ENCODE measurements at places on chromosomes 6 and 20.

DNA sequence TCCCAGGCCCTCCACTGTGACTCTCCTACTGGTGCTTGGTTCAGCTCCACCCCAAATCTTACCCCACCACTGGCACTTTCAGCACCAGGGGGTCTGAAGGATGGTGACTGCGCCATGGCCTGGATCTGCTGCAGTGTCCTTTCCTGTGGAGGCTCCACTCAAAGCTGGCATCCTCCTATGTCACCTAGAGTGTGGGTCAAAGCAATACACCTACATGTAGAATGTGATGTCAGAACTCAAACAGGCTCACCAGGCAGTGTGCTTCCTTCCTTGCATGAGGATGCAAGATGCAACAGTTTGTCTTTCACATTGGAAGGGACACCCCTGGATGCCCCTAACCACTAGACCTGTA, 32.8 kb upstream of the MICB start:
- no peak for DNase-seq

DNA sequence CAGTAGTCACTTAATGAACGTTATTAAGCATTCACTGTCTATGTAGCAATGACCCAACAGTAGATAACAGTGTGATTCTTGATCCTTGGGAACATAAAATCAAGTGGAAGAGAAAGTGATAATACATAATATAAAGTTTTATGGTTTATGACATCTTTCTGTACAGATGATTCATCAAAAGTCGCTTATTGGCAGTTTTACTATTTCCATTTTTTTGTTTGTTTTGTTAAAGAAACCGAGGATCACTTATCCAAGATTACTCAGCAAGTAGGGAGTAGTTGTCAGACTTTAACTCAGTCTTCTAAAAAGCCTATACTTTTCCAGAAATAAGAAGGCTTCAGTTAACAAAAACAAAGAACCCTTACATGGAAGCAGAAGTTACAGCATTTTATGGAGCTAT, 260.8 kb downstream of the ZFAND3 start:
- no peak for DNase-seq

GRCh38 chr6:25793970-25794369, 37.9 kb downstream of the SLC17A1 start:
- no peak for DNase-seq

- no peak for DNase-seq
Observed at GRCh38 chr20:38680500-38681306, 43.6 kb upstream of the SLC32A1 start.

DNA sequence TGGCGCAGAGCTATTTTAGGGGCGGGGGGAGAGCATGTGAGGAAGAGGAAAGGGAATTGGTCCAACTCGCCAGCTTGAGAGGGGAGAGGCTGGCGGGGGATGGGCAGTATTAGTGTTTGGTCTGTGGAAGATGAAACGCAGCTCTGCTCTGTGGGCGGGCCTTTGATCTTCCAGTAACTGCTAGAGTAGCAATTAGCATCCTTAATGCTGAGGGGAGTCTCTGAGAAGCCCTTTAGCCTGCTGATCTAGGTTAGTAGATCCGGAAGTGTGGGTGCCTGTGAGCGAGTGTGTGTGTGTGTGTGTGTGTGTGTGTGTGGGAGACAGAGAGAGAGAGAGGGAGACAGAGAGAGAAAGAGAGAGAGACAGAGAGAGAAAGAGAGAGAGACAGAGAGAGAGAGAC, 117.2 kb upstream of the BACH2 start:
- DNase-seq: peak; percentile 73

DNA sequence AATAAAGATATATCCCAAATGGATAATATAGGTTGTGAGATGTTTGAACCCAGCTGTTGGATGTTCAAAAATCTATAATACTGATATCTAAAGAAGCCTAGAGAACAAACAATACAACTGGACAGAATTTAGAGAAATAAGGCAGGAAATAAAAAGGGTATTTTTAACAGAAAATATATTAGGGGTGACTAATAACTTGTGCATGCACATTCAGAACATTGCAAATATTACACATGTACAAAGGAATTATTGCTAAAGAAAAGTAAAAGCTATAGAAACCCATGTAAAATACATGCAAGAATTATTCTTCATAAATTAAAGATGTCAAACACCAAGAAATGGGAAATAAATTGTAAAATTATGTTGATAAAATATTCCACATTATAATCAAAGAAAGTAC, 32.7 kb upstream of the HCRTR2 start:
- no peak for DNase-seq

GRCh38 chr6:73564578-73565345, 43.9 kb upstream of the EEF1A1 start:
- no peak for DNase-seq

- DNase-seq: no peak
Observed at GRCh38 chr6:110554441-110554840, 78.0 kb upstream of the SLC22A16 start.

DNA sequence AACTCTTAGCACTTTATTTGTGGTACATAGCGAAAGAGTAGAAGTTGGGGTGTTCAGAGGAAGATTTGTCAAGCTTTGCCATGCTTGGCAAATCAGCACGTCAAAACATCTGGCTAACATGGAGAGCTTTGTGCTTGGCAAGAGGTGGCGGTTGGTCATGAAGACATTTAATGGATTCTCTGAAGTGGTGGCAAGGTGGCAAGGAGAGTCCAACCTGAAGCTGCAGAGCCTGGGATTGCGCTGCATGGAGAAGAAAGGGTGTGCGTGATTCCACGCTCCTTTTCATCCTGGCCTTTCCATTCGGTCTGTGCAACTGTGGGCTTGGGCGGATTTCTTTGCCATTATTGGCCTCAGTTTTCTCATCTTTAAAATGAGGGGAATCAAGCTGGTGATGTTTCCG, 3.1 kb downstream of the PYGB start:
- no peak for DNase-seq

DNA sequence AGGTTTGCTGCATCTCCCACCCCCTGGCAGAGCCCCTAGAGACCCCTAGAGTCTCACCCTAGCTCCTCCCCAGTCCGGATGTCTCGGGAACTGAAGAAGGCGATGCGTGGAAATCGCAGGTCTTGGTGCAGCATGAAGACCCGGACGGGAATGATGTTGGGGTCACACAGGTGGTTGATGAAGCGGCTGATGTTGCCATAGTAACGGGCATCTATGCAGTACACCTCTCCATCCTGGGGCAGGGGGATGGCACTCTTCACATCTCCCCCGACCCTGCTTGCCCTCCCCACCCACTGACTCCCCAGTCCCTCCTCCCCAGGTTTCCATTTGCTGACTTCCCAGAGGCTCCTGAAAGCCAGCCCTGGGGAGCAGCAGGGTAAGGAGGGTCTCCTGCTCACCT, 1.8 kb upstream of the SLC44A4 start:
- no peak for DNase-seq

DNA sequence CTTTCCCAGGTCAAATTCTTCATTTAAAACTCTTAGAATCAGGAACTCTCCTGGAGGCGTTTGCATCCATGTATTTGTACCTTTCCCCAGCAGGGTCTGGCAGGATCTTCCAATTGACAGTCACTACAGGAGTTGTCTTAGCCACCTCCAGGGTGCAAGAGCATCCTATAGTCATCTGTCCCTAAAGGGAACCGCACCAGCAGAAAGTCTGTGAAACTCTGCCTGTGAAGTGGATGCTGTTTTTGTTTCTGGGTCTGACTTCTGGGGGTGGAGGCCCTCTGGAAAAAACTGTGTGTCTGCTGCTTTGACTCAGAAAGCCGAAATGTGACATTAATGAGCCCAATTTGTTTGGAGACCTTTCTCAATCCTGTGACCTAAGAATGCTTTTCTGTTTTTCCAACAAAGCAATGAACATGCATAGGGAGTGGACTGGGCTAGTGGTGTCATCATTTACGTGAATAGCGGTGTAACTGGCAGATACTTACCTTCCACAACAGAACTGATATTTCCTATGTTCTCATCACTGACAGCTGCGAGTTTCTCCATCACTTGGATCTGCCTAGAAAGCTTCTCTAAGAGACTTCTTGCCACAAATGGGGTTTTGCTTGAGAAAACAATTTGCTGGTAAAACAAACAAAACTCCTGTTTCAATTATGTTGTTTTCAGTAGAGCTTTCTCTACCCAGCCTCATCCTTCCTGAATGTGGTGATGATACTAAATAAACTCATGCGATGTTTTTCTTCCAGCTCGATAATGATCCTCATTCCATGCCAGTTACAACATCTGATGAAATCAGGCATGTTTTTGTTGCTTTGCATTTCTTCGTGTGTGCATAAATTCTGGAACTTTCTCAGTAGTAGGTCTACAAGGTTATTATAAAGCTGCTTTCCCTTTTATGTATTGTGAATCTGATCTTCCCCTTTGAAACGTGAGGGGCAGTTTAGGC, 33.3 kb upstream of the ARMH2 start:
- no peak for DNase-seq

DNA sequence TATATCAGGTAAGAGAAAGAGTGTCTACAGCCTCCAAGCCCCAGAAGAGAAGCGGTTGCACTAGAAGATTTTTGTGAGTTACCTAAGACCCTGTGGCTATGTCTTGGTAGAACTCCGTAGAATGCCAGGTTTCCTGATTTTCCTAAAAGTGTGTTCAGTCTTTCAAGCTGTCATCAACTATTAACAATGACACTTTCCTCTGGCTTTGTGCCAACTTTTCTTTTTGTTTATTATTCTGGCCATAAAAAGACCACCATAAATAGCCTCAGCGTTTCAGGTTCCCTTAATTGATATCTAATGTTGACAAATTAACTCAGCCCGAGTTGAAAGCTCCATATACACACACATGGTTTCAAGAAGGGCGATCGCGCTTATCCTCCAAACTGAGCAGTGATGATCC, 1.2 kb downstream of the PAK5 start:
- DNase-seq: no peak

DNA sequence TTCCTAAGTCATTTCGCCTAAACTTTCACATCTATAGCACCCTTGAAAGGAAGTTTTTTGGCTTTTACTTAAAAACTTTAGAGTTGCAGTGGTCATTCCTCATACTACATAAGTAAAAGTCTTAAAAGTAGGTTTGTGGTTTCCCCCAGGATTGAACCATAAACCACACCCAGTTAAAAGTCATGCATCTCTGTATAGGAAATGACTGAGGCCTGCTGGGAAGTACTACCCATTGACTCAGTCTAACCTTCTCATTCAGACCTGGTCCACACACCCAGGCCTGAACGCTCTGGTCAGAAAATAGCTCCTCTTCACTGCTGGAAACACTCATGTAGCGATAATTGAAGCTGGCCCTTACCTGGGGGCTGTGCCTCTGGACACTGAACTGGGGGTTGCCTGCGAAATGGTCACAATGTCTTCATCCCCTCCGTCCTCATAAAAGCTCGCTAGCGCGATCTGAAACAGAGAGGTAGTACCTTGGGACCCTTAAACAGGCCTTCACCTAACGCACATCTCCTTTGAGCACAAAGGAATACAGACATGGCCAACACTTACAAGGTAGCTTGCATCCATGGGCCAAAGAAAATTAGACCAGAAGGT, 2.6 kb downstream of the NSFL1C start:
- no peak for DNase-seq

DNA sequence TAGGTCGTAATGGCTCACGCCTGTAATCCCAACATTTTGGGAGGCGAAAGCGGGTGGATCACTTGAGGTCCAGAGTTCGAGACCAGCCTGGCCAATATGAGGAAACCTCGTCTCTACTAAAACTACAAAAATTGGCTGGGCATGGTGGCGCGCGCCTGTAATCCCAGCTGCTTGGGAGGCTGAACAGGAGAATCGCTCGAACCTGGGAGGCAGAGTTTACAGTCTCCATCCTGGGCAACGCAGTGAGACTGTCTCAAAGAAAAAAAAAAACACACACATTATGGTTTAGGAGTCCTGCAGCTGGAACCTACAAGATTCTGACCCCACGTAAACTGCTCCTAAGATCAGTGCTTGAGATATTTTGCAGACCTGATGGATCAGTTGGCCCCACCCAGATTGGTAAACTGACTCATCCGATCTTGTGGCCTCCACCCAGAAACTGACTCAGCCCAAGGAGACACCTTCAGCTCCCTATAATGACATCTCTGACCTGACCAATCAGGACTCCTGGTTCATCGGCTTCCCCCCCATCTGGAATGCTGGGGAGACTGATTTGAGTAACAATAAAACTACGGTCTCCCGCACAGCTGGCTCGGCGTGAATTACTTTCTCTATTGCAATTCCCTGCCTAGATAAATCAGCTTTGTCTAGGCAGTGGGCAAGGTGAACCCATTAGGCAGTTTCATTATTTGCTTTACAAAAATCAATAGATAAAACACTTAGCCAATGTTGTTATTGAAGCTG, 96.2 kb upstream of the BTN3A2 start:
- DNase-seq: no peak

DNA sequence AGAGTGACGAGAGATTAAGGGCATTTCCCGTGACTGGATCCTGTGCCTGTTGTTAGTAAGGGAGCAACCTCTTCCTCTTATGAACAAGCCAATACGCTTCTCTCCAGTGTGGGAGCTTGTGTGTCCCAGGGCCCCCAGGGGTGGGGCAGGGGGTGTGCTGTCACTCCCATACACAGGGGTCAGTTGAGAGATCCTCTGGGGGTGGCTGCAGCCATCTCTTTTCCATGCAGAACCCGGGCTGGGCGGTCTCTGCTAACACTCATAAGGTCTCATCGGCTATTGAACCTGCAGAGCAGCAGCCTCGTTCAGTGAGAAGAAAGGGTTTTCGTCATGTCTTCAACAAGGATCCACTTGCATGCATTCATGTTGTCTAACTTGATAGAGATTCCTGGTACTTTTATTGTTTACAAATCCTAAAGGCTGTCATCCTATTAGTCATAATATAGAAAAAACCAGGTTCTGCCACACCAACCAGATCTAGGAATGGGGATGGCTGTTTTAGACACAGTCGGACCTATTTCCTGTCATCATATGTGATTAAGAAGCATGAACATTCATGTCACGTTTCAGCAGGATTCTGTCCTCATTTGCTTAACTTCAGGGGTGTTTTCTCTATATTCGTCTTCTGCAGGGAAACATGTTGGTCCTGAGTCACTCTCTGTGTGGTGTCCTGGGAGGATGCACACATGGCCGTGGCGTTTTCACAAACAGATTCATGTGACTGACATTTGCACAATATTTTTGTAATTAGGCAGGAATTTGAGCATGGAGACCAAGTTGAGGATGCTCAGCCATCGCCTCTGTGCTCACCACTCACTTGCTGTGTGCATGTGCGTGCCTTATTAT, 13.3 kb upstream of the THBS2 start:
- DNase-seq: no peak

GRCh38 chr20:45423700-45424099, 7.8 kb downstream of the PIGT start:
- no peak for DNase-seq

DNA sequence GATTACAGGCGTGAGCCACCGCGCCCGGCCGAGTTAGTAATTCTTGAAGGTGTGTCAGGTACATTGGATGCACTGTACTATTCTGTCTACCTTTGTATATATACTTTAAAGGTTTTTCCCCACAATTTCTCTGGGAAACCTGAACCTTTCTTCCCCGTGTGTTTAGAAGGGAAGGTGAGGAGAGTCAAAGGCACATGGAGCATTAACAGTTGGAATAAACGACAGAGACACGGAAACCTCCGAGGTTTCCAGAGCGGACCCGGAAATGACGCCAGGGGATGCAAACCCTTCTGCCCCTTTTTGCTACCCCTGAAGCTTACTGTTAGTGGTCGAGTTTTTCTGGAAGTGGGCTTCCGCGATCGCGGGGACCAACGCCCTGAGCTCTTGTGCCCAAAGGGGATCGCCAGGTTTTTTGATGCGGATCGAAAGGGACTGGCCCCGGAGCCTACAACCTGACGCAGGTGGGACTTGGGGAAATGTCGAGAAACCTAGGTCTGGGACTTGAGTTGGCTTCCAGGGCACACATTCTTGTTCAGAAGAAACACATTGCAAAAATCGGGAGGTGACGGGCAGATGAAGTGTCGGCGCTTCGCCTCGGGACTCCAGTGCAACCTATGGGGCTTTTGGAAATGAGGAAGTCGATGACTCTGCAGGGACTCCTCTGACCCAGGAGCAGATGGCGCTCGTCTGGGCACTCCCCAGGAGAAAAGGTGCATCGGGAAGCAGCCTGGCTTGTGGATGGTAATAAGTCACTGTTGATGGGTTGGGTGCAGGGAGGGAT, 218.2 kb downstream of the OR2B2 start:
- no peak for DNase-seq

Data from T-cell (primary cell).